ENCODE measurements at places on chromosomes 5 and 9. TPM values are rescaled to one million over a fixed set of nuclear protein-coding genes. Genes with fewer than 3 reads are reported as not detected.

The SOX30 gene
- not detected for total RNA-seq

The SLC28A3 gene
- total RNA-seq = 0.13 TPM

The LCN2 gene
- total RNA-seq = 1.8 TPM

The OR1Q1 gene
- total RNA-seq = not detected

The GPX8 gene
- 119 TPM for total RNA-seq

The AMACR gene
- 12.9 TPM for total RNA-seq

The ADAMTS13 gene
- total RNA-seq = 4.0 TPM

The CCL27 gene
- not detected for total RNA-seq

The LMNB1 gene
- total RNA-seq = 86.6 TPM

The GABRA6 gene
- not detected for total RNA-seq

Measured in epithelial cell of alveolus of lung (primary cell).